GM19239 (cell line): ENCODE measurements at places on chromosomes 1 and 21.

GRCh38 chr1:56868761-56869160 lies 14.2 kb downstream of the C8A start:
- DNase-seq = no peak

- no peak for DNase-seq
These were observed 24.6 kb downstream of the ANGPTL3 start for GRCh38 chr1:62621907-62622306.

DNA sequence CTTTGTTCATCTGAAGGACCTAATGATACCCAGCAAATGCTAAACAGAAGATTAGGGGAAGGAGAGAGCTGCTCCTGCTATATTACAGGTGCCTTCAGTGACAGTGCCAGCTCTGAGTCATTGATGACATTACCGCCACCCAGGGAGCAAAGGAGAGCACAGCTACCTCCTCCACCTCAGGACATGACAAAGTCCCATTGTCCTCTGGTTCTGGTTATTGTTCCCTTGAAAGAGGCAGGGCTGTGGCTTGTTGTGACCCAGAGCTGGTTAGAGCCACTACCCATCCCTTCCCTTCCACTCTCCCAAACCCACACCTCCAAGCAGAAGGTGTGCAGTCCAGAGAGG lies 363.5 kb upstream of the DUSP10 start:
- DNase-seq = no peak

DNA sequence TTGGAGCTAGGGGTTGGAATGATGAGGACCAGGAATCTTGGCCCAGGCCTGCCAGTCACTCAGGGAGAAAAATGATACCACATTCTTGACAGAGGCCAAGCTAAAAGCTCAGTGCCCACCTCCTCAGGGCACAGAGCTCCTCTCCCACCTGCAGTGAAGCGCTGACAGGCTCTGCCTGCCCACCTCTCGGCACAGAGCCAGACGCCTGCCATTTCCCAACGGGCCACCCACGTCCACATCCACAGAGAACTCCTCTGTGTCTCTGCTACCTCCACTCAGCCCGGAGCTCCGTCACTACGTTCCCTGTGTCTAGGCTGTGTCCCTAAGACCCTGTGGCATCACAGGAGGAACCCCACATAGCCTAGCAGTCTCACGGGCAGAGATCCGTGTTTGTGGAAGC lies 60.8 kb downstream of the MRPL37 start:
- no peak for DNase-seq

GRCh38 chr1:173995475-173995874 lies 26.7 kb downstream of the RC3H1 start:
- DNase-seq = no peak

GRCh38 chr21:28794371-28794851 lies 198.3 kb downstream of the LTN1 start:
- no peak for DNase-seq

DNA sequence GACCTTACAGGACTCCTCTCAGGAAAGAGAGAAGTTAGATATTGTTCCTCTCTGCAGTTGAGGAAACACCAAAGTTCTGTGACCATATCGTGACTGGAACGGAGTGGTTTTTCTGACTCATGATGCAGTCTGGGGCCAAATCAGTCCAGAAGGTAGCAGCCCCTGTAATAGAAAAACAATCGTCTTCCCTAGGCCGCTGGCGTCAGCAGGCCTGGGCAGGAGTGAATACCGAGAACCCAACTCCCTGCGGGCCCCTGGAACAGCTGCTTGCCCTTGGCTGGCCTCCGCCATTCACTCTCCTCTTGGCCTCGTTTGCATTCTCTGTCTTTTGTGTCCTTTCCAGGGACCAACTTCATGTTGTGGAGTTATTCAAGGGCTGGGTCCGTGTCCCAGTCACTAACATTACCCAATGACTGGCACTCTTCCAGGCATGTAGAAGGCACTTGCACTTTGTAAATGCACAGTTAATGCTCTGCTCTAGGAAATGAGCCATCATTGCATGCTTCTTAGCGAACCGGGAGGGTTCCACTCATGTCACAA lies 10.9 kb upstream of the CD101 start:
- no peak for DNase-seq

GRCh38 chr1:204335533-204335932 lies 24.2 kb downstream of the PLEKHA6 start:
- DNase-seq = no peak

DNA sequence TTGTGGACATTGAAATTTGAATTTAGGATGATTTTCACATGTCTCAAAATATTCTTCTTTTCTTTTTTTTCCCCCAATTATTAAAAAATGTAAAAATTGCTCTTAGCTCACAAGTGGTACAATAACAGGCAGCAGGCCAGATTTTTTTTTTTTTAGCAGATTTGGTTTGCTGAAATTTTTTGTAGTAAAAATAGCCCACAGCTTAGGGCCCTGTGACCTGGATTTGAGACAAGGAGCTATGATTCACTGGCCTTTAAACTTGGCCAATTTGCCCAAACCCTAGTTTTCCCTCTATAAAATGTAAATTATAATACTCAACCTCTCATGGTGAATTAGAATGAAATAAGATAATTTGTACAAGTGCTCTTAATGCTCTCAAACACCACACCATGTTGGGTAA lies 253.8 kb downstream of the DYRK1A start:
- DNase-seq = no peak

DNA sequence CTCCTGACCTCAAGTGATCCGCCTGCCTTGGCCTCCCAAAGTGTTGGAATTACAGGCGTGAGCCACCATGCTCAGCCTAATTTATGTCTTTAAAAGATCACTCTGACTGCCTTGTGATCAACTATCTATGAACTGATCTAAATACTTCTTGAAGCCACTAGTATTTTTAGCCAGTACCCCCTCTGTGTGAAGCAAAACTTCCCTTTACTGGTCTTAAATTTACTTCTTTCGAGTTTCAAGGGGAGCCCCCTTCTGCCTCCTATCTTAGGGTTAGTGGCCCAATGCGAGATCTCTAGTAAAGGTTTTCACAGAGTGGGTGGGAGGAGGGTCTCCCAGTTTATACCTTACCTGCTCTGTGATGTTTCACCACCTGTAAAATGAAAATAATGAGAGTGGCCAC lies 66.1 kb upstream of the RPL11 start:
- no peak for DNase-seq

GRCh38 chr1:16094453-16095158 lies 21.2 kb upstream of the FAM131C start:
- DNase-seq = no peak

GRCh38 chr1:180136331-180136967 lies 18.2 kb upstream of the QSOX1 start:
- DNase-seq = no peak

DNA sequence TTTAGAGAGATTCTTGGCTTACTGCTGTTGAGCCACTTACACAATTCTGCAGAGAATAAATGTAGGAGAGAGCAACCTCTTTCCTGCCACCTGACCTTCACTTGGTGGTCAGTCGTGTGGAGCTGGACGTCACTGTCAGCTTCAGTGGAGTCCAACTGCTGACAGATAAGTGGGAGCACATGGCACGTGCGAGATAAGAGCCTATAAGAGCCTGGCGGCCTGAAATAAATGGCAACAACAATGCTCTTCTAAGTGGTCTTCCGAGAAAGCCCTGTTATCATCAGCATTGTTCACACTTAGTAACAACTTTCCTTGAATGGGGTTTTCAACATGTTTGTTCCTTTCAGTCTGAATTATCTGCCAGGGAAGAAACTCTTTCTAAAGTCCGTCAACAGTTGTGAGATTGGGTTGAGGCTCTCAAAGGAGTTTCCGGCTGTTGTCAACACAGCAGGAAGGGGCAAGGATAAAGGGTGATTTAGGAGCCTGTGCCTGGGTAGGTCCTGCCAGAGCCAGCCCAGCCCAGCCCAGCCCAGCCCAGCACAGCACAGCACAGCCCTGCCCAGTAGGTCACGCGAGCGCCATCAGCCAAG lies 57.2 kb upstream of the RUNX1 start:
- no peak for DNase-seq
